Body of pancreas (tissue), 4 donors: ENCODE measurements at places on chromosomes 13 and 19.

DNA sequence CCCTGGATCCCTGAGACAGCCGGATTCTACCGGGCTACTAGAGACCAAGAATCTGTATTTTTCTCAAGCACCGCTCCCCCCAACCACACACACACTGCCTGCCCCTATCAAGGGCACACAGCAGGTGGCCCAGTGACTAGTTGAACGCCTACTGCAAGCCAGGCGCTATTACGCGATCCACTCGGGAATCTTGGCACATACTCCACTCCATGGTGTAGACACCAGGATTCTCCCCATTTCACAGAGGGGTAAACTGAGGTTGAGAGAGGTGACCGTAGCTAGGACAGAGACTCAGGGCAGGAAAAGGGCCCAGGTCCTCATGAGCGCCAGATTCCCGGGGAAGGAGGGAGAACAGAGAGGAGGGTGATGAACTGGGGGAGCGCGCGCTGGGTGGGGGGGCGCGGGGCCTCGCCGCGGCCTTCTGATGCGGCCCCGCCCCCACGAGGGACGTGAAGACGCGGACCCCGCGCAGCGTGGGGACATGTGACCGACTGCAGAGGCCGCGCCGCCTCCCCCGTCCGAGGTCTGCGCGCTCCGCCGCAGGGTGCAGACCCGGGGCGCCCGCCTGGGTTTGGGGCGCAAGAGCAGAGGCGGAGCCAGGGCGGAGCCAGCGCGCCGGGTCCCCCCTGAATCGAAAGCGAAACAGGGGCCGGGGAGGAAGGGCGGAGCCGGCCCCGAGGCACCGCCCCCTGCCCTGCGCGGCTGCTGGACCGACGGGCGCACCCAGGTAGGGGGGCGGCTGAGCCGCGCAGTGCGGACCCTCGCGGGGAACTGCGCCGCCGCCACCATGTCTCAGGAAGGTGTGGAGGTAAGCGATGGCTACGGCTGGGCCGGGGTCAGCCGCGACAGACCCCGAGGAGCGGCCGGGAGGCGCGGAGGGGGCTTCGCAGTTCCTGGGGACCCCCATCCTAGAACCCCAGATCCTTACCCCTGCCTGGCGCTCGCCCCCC is at the start of gene SHFL:
Gene SHFL, plus strand, starts transcription at position 677 of the 950 bp plus-strand sequence. Its CDS starts 111 bp downstream, at position 788.
- peak; percentile 74 for DNase-seq
- peak within 1 kb of the TSS; percentile 68 for H3K27ac ChIP-seq
- no peaks in the 10 kb centered on the region for H3K27me3 ChIP-seq

DNA sequence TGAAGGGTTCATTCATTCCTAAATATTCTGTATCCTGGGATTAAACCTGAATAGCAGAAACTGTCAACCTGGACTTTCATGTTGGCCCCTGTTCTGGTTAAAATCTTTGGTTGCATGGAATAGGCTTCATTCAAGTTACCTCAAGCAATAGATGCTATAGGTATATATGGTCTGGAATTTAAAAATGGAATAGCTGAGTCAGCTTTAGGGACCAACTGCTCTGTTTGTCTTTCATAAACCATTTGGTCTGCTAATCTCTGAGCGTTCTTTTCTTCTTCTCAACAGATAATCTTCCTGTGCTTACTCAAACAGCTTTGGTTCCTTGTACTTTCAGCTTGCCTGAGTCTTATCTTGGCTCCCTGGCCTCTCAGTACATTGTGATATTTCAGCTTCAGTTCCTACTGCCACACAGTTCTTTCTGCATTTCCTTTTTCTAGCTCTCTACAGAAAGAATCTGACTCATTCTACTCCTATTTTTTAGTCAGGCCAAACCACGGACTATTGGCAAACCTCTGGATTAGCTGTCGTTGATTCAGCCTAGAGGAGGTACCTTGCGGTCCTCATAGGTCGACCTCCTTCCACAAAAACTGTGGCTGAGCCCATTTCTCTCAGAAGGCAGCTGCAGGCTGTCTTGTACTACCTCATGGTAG is 35.9 kb upstream of the MAB21L1 start:
- no peaks in the 10 kb centered on the region for H3K36me3 ChIP-seq
- peak; percentile 13 for DNase-seq
- no peaks in the 10 kb centered on the region for H3K27me3 ChIP-seq
- no peak overlapping the region for H3K27ac ChIP-seq

- no peaks in the 10 kb centered on the region for H3K4me1 ChIP-seq
- H3K4me3 ChIP-seq, result no peak overlapping the region
- H3K27me3 ChIP-seq, result no peaks in the 10 kb centered on the region
- no peaks in the 10 kb centered on the region for H3K36me3 ChIP-seq
- H3K27ac ChIP-seq, result no peak overlapping the region
Measured at GRCh38 chr13:89812856-89813255, 1534.6 kb upstream of the MIR17HG start.

GRCh38 chr19:5628919-5629481 is 6.1 kb downstream of the SAFB start:
- no peaks in the 10 kb centered on the region for H3K27me3 ChIP-seq
- peaks cover 2% of the 10 kb centered on the region for H3K36me3 ChIP-seq
- no peak for DNase-seq

GRCh38 chr19:8148410-8149260 is 757 bp downstream of the FBN3 start:
- H3K27ac ChIP-seq, result no peak overlapping the region
- no peak for DNase-seq
- no peaks in the 10 kb centered on the region for H3K27me3 ChIP-seq
- no peaks in the 10 kb centered on the region for H3K36me3 ChIP-seq
- no peak overlapping the region for H3K4me3 ChIP-seq
- peaks cover 20% of the 10 kb centered on the region for H3K4me1 ChIP-seq

GRCh38 chr19:43784981-43785808 is 4.4 kb upstream of the KCNN4 start:
- H3K4me3 ChIP-seq, result no peak overlapping the region
- no peaks in the 10 kb centered on the region for H3K4me1 ChIP-seq
- H3K36me3 ChIP-seq, result no peaks in the 10 kb centered on the region
- H3K27ac ChIP-seq, result no peak overlapping the region

GRCh38 chr13:93226623-93227279 is at the start of gene GPC6:
GPC6 (plus strand) TSS chr13:93226807.
- no peak within 1 kb of the TSS for H3K27ac ChIP-seq
- H3K4me3 ChIP-seq, result peak within 1 kb of the TSS; percentile 34
- no peaks in the 10 kb centered on the region for H3K27me3 ChIP-seq
- peak; percentile 59 for DNase-seq
- H3K36me3 ChIP-seq, result no peaks in the 10 kb centered on the region

- peaks cover 4% of the 10 kb centered on the region for H3K36me3 ChIP-seq
- no peak for DNase-seq
- H3K27me3 ChIP-seq, result no peaks in the 10 kb centered on the region
Measured at GRCh38 chr19:17575871-17576757, 20.7 kb downstream of the COLGALT1 start.
